HT-29 (cell line): ENCODE measurements at places on chromosomes 7 and 10.

- DNase-seq = no peak
Measured at GRCh38 chr10:131031346-131031745, 280.2 kb downstream of the TCERG1L start.

- DNase-seq = no peak
Measured at GRCh38 chr10:89207801-89208551, 859 bp upstream of the CH25H start.

GRCh38 chr7:149860821-149861727 lies 12.7 kb upstream of the ATP6V0E2 start:
- DNase-seq = no peak

DNA sequence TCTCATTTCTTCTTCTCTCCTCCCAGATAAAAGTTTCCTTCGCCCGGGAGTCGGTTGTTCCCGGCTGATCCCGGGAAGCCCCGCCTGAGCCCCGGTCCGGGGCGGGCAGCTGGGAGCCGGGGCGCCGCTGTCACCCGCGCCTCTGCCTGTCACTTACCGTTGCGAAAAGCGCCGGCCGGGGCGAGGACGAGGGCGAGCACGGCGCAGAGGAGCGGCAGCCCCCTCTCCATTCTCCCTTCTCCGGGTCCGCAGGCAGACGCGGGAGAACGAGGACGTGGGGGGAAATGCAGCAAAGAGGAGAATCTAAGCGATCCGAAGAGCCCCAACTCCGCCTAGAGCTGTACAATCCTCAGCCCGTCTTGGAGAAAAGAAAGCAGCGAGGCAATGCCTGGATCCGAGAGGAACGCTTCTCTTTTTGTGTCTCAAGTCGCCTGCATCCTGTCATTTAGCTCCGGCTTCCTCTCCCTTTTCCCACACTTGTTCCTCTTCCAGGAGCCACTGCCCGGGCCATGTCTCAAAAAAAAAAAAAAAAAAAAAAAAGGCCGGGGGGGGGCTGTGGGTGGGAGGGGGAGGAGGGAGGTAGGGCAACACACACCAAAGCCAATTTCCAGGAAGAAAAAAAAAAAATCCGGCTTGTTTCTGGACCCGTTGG lies at the start of gene NRP1:
NRP1 (minus strand) TSS at position 515 of the 652 bp plus-strand sequence; CDS start at position 230, 285 bp downstream.
- DNase-seq = peak; percentile 61

DNA sequence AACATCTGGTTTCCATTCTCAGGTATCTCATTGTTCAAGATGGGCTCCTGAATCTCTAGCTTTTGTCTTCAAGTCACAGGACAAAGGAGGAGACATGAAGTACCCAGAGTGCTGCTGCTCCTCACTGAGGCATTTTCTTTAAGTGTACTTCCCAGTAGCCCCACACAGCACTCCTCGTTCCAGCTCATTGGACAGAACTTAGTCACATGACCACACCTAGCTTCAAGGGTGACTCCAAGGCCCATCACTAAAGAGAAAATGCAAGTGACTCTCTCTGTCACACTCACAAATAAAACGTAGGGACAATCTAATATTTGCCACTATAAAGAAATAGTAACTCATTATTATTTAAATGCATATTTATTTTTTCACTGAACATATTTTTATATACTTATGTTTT lies 58.3 kb upstream of the NEUROD6 start:
- no peak for DNase-seq

- no peak for DNase-seq
Measured at GRCh38 chr10:113139699-113140098, 189.7 kb downstream of the TCF7L2 start.

DNA sequence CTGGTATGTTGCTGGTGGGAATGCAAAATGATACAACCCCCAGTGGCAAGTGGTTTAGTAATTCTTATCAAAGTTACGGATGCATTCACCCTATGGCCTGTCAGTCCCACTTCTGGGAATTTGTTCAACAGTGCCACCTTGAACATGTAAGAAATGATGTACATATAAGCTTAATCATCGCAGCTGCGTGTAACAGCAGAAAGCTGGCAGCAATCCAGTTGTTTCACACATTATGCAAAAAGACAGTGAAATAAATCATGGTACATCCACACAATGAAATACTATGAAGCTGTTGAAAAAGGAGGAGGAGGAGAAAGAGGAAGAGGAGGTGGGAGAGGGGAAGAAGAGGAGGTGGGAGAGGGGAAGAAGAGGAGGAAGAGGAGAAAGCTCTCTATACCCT lies 76.2 kb upstream of the MYL10 start:
- DNase-seq = no peak

GRCh38 chr7:22730921-22731654 lies 4.1 kb downstream of the IL6 start:
- DNase-seq = no peak

DNA sequence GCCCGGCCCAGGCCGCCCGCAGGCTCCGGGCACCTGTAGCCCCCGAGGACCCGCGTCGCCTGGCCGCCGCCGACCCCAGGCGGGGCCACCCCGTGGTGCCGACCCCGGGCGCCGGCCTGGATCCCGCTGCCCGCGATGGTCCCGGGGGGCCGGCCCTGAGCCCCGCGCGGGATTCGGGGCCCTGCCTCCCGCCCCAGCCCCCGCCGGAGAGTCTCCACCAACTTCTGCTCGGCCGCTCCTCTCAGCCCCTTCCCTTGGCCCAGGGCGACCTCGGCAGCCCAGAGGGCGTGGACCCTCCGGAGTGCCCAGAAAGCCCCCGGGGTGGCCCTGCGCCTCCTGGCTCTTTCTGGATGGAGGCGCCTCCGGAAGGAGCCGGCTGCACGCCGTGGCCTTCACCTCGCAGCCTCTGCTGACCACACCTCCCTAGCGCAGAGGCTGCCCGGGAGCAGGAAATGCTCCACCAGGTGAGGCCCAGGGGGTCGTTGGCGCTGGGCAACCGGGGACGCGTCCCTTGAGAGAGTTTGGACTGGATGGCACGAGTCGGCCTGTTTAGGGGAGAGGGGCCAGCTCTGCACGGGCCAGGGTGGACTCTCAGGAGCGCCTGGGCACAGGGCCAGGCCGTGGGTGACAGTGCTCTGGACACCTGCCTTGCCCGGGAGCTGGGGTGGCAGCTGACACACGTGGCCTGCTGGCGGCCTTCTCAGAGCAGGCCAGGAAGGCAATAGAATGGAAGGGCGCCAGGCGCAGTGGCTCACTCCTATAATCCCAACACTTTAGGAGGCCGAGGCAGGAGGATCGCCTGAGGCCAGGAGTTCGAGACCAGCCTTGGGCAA lies 529 bp downstream of the ZNF853 start:
- DNase-seq = no peak

- DNase-seq = no peak
Measured at GRCh38 chr7:118642396-118642795, 417.9 kb downstream of the ANKRD7 start.

DNA sequence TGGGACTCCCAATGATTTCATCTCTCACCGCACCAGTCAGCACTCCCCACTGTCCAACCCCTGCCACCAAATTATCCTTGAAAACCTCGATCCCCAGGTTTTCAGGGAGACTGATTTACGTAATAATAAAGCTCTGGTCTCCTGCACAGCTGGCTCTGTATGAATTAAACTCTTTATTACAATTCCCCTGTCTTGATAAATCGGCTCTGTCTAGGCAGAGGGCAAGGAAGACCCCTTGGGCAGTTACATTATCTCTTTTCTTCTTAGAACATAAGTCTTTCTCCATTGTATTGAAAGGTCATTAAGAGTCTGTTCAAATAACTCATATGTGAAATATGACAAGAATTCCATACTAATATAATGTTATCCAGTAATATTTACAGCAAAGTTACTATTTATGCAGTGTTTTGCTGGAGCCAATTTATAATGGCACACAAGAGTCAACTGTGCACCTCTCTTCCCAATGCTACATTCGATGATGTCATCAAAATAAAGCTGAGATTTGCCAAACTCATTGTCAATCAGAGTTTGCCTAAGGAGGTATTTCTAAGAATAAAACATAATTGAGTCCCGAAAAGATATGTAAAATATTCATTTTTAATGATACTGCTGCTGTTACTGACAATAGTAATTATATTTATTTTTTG lies 1297.2 kb upstream of the LRRTM3 start:
- no peak for DNase-seq

DNA sequence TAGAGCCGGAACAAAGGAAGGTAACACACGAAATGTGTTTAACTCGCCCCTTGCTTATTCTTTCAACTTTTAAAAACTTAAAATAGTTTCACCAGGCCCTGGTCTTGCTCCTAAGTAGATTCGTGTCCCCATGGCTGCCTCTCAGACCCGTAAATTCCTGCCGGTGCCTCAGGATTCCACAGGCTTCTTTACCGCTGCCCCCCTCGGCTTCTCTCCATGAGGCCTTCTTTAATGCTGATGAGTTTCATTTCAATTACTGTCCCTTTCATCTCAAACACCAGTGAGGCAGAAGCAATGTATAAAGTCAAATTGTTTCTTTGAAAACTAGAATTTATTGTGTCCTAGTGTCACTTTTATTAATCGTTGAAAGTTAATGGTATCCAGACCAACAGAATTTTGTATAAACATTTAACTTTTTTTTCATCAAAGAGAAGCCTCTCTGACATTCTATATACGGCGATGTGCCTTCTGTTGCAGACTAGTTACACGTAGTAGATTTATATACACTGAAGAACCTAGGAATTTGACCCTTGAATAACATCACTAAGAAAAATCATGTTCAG lies 225.2 kb downstream of the C7orf25 start:
- DNase-seq = no peak

DNA sequence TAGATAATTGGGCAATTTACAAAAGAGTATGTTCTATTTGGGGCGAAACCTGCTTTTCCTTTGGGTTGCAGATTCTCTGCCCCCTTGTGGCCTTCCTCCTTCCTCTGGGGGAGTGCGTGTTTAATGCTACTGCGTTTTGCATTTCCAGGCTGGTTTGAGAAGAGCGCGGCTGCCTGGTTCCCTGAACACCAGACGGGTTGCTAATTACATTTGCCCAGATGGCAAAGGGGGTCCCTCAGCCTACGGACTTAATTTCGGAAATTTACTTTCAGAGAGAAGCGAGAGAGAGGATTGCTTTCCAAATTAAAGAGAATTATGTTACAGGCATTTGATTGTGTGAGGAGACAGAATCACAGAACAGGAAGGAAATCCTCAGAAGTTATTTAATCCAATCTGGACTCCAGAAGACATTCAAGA lies 91.9 kb upstream of the JAZF1 start:
- DNase-seq = peak; percentile 5

DNA sequence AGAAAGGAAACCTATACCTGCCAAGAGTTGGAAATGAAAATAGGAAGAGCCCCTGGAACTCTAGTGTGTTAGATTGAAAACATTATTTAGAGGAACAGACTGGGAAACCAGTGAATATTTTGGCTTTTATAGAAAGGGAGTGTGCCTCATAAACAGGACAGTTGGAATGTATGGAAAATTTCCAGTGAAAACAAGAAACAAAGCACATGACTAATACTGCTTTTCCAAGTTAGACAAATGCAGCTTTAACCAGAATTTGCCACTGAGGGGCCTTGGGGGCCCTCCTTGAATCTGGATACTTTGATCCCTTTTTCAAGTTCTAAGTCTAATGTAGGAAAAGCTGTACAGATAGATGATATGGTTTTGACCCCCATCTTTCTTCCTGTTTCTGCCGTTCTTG lies 21.2 kb downstream of the ITGB8 start:
- peak; percentile 33 for DNase-seq

- DNase-seq = peak; percentile 85
Measured at GRCh38 chr7:66043681-66044497, 31.7 kb upstream of the ASL start.

DNA sequence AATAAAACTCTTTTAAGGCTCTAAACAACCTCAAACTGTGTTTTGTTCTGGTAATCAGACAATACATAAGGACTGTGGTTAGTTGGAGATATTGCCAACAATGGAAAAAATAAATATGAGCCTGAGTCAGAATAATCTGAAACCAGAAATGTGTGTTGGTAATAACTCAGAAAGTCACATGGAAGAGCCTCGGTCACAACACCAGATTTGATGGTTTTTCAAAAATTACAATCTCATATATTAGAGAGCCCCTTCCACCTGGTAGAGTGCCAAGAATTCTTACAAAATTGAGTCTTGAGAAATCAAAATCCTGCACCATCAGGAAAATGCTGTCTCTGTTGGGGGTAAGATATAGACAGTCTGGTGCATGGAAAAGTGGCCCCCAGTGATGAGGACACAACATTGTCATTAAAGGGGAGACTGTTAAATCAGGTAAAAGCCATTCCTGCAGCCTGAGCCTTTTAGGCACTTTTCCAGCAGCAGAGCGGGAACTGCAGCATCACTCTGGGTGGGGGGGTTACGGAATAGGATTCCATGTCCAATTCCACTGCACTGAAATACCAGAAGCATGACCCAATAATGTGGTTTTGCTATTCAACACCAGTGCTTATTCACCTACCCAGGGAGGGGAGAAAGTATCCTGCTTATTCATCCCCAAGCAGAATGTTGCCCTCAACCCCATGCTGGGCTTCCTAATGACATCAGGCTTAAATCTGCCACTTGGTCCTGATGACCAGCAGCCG lies 9.5 kb upstream of the ADAM12 start:
- DNase-seq = no peak

DNA sequence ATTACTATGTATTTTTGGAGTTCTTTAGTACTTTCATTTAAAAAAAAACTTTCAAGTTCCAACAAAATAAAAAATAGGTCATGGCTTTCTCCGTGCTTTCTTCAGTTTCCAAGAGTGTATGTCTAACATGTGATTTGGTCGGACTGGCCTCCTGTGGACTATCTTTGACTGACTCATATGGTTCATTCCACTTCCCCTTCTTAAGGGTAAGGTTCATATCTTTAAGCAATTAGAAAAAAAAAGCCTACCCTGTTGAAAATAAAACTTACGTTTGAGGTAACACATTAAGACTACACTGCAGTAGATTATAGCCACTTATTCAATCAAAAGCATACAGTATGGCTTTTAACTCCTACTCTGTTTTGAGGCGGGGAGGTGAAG lies 112.8 kb upstream of the AHR start:
- DNase-seq = peak; percentile 16

- no peak for DNase-seq
Measured at GRCh38 chr7:50594734-50595485, 29.7 kb upstream of the DDC start.

- DNase-seq = no peak
Measured at GRCh38 chr10:74947781-74948401, 121.5 kb downstream of the KAT6B start.

DNA sequence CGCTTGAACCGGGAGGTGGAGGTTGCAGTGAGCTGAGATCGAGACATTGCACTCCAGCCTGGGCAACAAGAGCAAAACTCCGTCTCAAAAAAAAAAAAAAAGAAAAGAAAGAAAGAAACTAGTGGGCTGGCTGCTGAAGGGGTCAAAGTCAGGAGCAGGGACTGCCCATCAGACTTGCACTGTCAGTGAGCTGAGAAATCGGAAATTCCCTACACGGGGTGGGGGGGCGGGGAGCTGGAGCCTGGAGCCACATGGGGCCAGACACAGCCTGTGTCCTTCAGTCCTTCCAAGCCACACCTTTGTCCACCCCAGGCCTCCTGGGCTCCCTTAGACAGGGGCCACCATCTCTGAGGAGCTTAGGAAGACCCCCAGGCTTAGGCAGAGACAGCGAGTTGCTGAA lies 34.5 kb downstream of the SRRM3 start:
- DNase-seq = no peak

- DNase-seq = peak; percentile 75
Measured at GRCh38 chr7:50614721-50615518, 49.7 kb upstream of the DDC start.

GRCh38 chr10:16439295-16439694 lies 2.5 kb downstream of the PTER start:
- DNase-seq = no peak
